Right ventricle myocardium inferior (tissue), 1 donor: ENCODE measurements at places on chromosomes 7 and 10. TPM values are rescaled to one million over a fixed set of nuclear protein-coding genes. Genes with fewer than 3 reads are reported as not detected.

The OPALIN gene
- total RNA-seq = not detected

The RPP30 gene
- total RNA-seq = 36.7 TPM

The TMEM130 gene
- total RNA-seq = not detected

The SMURF1 gene
- total RNA-seq = 9.6 TPM

The CPVL gene
- total RNA-seq = 50.6 TPM

The MRPL43 gene
- total RNA-seq = 58.3 TPM

The STRIP2 gene
- total RNA-seq = 22.0 TPM

The ASZ1 gene
- total RNA-seq = not detected

The ZKSCAN5 gene
- 6.7 TPM for total RNA-seq

The METTL27 gene
- total RNA-seq = 0.27 TPM

DNA sequence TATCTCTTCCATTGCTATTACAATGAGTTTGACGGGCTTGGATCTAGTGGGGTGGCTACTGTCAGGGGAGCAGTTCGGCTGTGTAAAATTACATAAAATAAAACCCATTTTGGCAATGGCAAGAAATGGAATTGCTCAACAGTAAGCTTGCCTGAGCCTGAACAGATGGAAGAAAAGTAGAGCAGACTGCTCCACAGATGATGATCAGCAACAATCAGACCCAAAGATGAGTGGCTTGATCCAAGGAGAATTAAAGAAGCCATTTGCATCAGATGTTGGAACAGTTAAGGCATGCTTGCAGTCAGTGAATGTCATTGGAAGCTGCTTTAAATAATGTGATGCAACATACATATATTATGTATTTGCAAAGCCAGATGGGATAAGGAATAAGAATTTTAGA is 256.6 kb upstream of the SMIM30 start:
- no peak for DNase-seq

GRCh38 chr7:27438881-27439589 is 196.4 kb downstream of the EVX1 start:
- DNase-seq = no peak

- no peak for DNase-seq
Observed at GRCh38 chr7:10685040-10685439, 288.6 kb upstream of the PHF14 start.

- no peak for DNase-seq
Observed at GRCh38 chr7:159071260-159071659, 73.4 kb downstream of the VIPR2 start.

DNA sequence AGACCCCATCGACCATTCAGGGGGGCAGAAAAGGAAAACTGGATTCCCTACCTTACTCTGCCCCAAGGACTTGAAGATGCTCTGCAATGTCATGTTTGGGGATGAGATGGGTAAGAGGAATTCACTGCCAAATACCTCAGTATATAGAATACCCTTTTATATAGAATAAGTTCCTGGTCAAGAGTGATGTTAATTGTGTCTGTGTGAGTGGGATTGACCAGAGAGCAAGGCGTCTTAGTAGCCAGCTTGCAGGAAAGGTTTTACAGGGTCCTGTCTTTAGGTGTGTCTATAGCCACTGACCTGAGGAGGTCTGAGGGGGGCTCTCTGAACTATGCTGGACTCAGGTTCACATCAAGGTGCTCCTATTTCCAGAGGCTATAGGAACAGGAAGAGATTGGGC is 1.4 kb downstream of the IFIT3 start:
- no peak for DNase-seq

GRCh38 chr10:50574305-50574704 is 49.5 kb downstream of the SGMS1 start:
- DNase-seq = no peak

- no peak for DNase-seq
Observed at GRCh38 chr10:18759575-18759974, 100.3 kb downstream of the ARL5B start.

DNA sequence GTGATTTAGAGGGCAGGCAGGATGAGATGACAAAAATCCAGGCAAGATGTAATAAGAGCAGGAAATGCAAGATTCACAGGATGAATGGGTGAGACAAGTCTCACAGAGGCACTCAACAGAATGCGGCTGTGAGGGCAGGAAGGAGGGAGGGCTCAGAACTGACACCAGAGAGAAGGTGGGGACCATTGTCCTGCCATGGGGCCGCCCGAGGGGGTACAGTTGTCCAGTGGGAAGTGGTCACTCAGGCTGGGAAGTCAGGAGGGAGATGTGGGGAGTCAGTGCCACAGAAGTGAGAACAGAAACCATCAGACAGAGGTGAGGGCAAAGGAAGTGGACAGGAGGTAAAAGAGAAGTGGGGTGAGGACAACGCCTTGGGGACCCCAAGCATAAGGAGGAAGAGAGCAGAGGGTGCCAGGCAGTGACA is 8.9 kb downstream of the HIP1 start:
- DNase-seq = no peak

DNA sequence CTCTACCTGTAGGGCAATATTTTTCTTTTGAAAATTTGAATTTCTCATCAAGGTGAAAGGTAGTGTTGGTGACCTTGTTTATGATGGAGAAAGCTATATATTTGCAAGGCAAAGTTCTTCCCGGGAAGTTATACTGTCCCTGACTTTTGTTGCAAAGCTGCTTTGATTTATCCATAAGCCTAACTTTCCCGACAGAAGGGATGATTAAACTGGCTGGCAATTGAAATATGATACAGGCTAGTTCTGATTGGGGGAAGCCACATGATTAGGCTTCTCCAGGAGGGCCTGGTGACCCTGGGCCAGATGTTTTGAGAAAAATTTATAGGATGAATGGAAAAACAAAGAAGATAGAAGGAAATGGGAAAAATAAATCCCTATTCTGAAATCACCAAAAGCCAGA is 215.5 kb downstream of the ACTR3B start:
- DNase-seq = no peak

- no peak for DNase-seq
Observed at GRCh38 chr10:30992681-30993080, 39.0 kb downstream of the ZNF438 start.

DNA sequence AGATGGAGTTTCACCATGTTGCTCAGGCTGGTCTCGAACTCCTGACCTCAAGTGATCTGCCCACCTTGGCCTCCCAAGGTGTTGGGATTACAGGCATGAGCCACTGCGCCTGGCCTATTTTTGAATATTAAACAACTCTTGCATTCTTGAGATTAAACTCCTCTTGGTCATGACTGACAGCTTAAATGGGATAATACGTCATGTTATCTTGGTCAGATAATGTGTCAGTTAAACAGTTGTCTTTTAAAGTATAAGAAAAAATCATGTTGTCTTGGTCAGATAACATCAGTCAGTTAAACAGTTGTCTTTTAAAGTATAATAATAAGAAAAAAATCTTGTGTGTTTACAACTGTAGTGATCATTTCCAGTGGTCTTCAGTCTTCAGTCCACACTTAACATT is 73.6 kb upstream of the SYPL1 start:
- DNase-seq = no peak

DNA sequence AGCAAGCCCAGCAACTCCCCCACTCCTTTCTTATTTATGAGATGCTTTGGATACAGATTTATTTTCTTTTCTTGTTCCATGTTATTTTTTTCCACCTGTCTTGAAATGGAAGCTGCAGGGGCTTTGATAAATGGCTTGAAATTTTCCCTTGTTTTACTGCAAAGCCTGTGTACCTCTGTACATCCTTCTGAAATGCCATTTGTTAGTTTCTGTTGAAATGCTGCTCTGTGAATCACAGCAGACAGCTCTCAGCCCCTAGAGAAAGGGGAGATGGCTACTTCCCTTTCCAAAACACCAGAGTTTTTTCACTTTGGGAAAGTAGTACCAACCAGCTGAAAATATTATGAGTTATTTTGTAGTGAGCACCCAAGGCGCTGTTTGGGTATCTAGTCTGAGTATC is 304.2 kb downstream of the ELMO1 start:
- DNase-seq = no peak
